Upper lobe of left lung (tissue), 6 donors: ENCODE measurements at places on chromosomes 5 and 9. TPM values are rescaled to one million over a fixed set of nuclear protein-coding genes. Genes with fewer than 3 reads are reported as not detected.
A peak's percentile ranks its signal among the peaks of the same experiment; 100 is the strongest.

- DNase-seq, result no peak
- no peaks in the 10 kb centered on the region for H3K27me3 ChIP-seq
- no peak overlapping the region for H3K4me3 ChIP-seq
- H3K36me3 ChIP-seq, result no peaks in the 10 kb centered on the region
- no peak overlapping the region for H3K27ac ChIP-seq
- H3K4me1 ChIP-seq, result peaks cover 25% of the 10 kb centered on the region
These were observed 3.9 kb upstream of the CAST start for GRCh38 chr5:96658272-96658671.

DNA sequence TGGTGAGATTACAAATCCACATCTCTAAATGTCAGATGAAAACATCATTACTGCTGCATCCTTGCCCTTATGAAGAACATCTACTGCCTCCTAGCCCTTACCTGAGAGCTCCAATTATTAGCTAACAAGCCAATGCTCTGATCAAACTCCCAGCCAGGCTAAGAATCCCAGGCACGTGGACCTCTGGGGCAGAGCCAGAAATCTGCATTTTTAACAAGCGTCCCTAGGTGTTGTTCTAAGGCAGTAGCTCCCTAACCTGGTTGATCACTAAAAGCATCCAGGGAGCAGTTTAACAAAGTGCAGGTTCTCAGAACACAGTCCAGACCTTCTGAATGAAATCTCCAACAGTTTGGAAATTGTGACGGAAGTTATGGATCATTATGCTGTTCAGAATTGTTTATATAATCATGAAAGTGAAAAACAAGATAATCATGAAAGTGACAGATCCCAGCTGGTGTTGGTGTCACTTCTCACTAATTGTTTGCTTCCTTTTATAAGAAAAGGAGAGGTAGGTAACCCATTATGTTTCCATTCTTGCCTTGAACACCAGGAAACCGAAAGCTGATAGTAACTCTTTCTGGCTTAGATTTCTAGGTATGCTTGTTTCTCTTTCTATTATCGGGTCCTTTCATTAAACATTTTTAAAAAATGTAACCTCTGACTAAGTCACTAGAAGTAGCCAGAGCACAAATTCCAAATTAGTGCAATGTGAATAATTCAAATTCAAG is 216.5 kb upstream of the NR4A3 start:
- H3K4me3 ChIP-seq, result no peak overlapping the region
- no peaks in the 10 kb centered on the region for H3K36me3 ChIP-seq
- DNase-seq, result no peak
- H3K27me3 ChIP-seq, result no peaks in the 10 kb centered on the region

LCN9 gene
- total RNA-seq, result not detected

GRCh38 chr5:28398185-28398584 is 1359.8 kb upstream of the CDH9 start:
- no peaks in the 10 kb centered on the region for H3K4me1 ChIP-seq
- H3K36me3 ChIP-seq, result no peaks in the 10 kb centered on the region
- no peak for DNase-seq

SH2D3C gene
- 24.1 TPM for total RNA-seq

DNA sequence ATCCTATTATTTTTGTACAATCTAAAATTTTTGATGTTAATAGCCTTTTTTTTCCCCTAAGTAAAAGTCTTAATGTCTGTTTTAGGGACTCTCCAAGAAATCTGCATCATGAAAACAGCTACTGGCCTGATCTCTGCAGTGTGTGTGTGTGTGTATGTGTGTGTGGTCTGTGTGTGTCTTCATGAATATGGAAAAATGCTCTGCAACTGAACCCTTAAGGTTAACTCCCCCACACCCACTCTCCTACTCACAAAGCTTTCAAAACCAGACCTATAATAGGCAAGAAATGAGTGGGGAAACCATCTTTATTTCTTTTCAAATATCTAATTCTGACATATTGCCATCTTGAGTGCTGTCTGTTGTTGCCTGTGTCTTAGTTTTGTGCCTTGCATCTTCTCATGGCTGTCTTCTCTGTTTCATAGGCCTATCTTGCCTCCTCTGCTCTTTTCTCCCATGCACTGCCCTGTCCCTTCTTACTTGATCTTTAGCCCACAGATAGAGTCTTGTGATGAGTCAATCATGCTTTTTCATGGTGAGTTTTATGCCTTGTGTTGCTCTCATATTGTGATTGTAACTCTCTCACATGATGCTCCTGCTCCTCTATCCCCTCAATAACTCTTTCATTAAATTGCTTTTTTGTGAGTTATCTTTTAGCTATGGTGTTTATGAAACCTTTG is 68.3 kb downstream of the CHSY3 start:
- no peaks in the 10 kb centered on the region for H3K4me1 ChIP-seq
- H3K27me3 ChIP-seq, result no peaks in the 10 kb centered on the region
- DNase-seq, result no peak

GRCh38 chr9:126471084-126471624 is 142.6 kb upstream of the LMX1B start:
- H3K27me3 ChIP-seq, result no peaks in the 10 kb centered on the region
- H3K4me3 ChIP-seq, result no peak overlapping the region
- peaks cover 41% of the 10 kb centered on the region for H3K4me1 ChIP-seq
- no peaks in the 10 kb centered on the region for H3K36me3 ChIP-seq
- peak overlapping the region; percentile 74 for H3K27ac ChIP-seq

GRCh38 chr9:111843971-111844370 is 49.2 kb upstream of the SHOC1 start:
- H3K4me3 ChIP-seq, result no peak overlapping the region
- no peaks in the 10 kb centered on the region for H3K27me3 ChIP-seq
- no peaks in the 10 kb centered on the region for H3K36me3 ChIP-seq
- DNase-seq, result no peak
- peaks cover 6% of the 10 kb centered on the region for H3K4me1 ChIP-seq
- H3K27ac ChIP-seq, result no peak overlapping the region

DNA sequence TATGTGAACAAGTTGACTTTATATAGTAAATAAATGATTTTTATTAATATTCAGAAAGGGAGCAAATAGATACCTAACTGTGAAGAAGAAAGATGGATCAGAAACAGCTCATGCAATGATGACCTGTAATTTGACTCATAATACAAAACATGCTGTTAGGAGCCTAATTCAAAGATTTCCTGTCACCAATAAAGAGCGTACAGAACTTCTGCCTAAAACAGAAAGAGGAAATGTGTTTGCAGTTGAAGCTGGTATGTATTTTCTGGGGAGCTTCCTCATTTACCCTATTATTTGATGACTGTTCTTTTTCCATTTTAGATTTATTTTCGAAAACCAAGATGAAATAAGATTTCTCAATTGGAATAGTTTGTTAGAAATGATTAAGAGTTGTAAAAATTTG is 11.4 kb downstream of the YTHDC2 start:
- no peak overlapping the region for H3K27ac ChIP-seq
- peaks cover 16% of the 10 kb centered on the region for H3K4me1 ChIP-seq
- no peaks in the 10 kb centered on the region for H3K27me3 ChIP-seq
- H3K4me3 ChIP-seq, result no peak overlapping the region
- no peaks in the 10 kb centered on the region for H3K36me3 ChIP-seq
- no peak for DNase-seq

DNA sequence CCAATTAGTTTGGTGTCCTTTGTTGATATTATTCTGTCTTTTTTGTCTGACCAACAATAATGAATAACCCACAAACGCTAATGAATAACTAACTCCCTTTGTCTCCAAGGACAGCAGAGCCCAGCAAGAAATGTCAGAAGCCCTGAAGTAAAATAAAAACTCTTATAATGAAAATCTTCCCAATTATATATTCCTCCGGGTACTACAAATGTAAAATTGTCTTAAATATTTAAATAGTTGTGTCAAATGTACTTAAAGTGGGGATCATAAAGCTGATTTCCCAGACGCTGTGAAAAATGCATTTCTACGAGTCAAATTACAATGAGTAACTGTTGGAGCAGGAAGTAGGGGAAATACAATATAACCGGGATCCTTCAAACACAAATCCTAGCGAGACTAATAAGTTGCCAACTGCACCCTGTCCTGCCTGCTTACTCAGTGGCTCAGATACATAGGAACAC is 22.3 kb downstream of the GLIS3 start:
- no peak for DNase-seq
- H3K4me3 ChIP-seq, result no peak overlapping the region
- H3K27me3 ChIP-seq, result no peaks in the 10 kb centered on the region
- no peaks in the 10 kb centered on the region for H3K4me1 ChIP-seq
- H3K27ac ChIP-seq, result no peak overlapping the region

ANKRD31 gene
- total RNA-seq, result not detected

DNA sequence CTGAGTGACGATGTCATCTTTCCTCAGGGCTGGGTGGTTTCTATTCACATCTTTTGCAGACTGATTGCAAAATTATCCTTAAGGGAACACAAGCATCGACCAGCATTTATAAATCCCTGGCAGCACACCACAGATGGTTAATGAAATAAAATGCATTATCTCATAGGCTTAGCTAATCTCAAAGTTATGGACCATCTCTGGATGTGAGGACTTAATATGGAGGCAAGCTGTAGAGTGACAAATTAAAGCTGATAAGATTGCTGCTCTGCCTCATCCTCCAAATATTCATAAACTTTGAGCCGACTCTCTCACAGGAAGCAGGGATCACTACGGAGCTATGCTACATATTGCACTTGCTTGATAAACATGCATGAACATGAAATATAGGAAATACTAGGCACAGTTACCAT is 663.2 kb upstream of the RGMB start:
- H3K27ac ChIP-seq, result no peak overlapping the region
- DNase-seq, result no peak
- no peaks in the 10 kb centered on the region for H3K27me3 ChIP-seq
- no peaks in the 10 kb centered on the region for H3K4me1 ChIP-seq

DNA sequence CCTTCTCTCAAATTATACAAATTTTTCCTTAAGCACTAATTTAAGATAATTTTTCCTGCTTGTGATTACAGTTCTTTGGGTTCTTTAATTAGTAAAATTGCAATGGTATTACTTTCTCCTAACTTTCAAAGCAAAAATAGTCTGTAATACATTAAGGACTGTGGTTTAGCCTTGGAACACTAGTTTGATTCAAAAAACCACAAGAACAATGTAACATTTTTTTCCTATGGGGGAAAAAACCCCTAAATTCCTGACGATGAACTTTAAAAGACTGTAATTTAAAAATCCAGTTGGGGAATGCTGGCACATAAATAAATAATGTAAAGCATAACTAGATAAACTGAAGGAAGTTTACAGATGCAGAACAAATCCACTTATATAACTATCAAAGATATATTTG is 65.3 kb downstream of the CDC14B start:
- H3K27me3 ChIP-seq, result no peaks in the 10 kb centered on the region
- no peaks in the 10 kb centered on the region for H3K36me3 ChIP-seq
- no peak for DNase-seq
- no peak overlapping the region for H3K4me3 ChIP-seq
- no peaks in the 10 kb centered on the region for H3K4me1 ChIP-seq
- H3K27ac ChIP-seq, result no peak overlapping the region

- no peak overlapping the region for H3K27ac ChIP-seq
- peaks cover 11% of the 10 kb centered on the region for H3K4me1 ChIP-seq
- no peaks in the 10 kb centered on the region for H3K36me3 ChIP-seq
These were observed 18.0 kb downstream of the RPS14 start for GRCh38 chr5:150431574-150431973.

GRCh38 chr5:170393235-170393634 is 4.1 kb upstream of the KCNMB1 start:
- H3K27ac ChIP-seq, result no peak overlapping the region
- no peaks in the 10 kb centered on the region for H3K27me3 ChIP-seq
- no peak for DNase-seq
- no peaks in the 10 kb centered on the region for H3K4me1 ChIP-seq
- no peaks in the 10 kb centered on the region for H3K36me3 ChIP-seq

- H3K4me3 ChIP-seq, result no peak overlapping the region
- H3K36me3 ChIP-seq, result no peaks in the 10 kb centered on the region
- H3K27ac ChIP-seq, result no peak overlapping the region
- H3K4me1 ChIP-seq, result no peaks in the 10 kb centered on the region
These were observed 53.6 kb upstream of the IRX2 start for GRCh38 chr5:2805080-2805479.

DNA sequence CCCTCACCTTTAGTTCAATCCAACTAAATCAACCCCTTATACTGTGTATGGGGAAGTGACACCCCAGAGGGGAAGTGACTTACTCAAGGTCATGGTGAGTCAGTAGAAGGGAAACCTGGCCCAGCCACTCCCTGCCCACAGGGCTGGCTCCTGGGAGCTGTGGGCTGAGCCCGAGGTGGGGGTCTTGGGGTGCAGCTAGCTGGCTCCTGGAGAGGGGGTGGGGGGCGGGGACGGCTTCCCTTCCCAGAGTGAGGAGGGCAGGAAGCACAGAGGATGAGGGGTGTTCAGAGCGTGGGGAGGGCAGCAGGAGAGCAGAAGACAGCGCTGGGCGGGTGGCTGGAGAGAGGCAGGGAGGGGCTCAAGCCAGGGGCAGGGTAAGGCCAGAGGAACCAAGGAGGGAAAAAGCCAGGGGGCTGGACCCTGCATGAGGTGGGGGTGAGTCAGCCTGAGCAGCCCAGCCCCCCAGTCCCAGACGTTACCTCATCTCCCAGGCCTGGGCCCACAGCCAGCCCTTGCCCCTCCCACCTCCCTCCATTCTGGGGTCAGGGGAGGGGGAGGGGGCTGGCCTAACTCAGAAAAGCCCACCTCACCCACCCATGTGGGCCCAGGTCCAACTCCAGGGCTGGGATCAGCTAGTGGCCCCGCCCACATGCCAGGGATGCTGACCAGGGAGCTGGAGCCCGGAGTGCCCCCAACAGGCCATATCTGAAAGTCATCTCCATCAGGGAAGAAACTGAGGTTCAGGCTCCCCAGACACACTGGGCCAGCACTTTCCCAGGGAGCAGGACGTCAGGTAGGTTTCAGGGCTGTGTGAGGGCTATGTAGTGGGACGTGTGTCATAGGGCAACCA is 2.8 kb downstream of the PDLIM7 start:
- peak overlapping the region; percentile 71 for H3K4me3 ChIP-seq
- H3K27ac ChIP-seq, result peak overlapping the region; percentile 87
- H3K4me1 ChIP-seq, result peaks cover 78% of the 10 kb centered on the region
- peak; percentile 81 for DNase-seq
- H3K36me3 ChIP-seq, result no peaks in the 10 kb centered on the region

DNA sequence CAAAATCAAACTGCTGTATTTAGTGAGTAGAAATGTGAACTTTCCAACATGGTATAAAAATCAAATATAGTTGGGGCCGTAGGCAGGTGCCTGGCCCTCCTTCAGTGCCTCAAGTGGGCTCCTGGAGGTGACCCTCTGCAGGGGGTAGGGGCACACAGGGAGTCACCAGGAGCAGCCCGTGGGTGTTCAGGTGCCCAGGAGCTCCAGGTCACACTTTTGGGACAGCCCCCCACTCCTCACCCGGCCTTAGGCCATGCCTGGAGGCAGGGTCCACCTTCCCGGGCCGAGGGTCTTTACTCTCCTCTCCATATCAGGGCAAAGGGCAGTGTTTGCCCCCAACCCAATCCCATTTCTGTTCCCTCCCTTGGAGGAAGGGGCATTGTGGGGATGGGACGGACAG is 108.0 kb upstream of the MTAP start:
- H3K4me1 ChIP-seq, result no peaks in the 10 kb centered on the region
- no peak overlapping the region for H3K27ac ChIP-seq
- H3K27me3 ChIP-seq, result no peaks in the 10 kb centered on the region
- H3K36me3 ChIP-seq, result no peaks in the 10 kb centered on the region
- no peak overlapping the region for H3K4me3 ChIP-seq
- DNase-seq, result peak; percentile 11
